Astrocyte (in vitro differentiated cells and primary cell): ENCODE measurements at places on chromosomes 1 and 21. TPM values are rescaled to one million over a fixed set of nuclear protein-coding genes. Genes with fewer than 3 reads are reported as not detected.

DNA sequence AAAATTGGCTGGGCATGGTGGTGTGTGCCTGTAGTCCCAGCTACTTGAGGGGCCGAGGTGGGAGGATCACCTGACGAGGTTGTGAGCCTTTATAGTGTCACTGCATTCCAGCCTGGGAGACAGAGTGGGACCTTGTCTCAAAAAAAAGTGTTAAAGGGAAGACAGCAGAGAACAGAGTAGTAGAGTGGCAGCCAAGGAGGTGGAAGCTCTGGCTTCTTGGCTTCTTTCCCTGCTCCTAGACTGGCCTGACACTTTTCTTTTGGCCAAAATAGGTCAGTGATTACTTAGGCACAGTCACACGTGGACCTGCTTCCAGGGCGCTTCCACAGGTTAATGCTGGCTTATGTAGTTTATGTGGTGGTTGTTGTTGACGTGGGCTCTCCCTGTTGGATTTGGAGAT lies 3.2 kb downstream of the DIP2A start:
- DNase-seq = no peak
- H3K36me3 ChIP-seq = peaks cover 4% of the 10 kb centered on the region
- H3K4me1 ChIP-seq = peaks cover 16% of the 10 kb centered on the region
- H3K27me3 ChIP-seq = no peaks in the 10 kb centered on the region
- H3K4me3 ChIP-seq = no peak overlapping the region

GRCh38 chr1:58932859-58933598 lies 149.2 kb upstream of the JUN start:
- H3K36me3 ChIP-seq = no peaks in the 10 kb centered on the region
- no peaks in the 10 kb centered on the region for H3K27me3 ChIP-seq
- H3K4me3 ChIP-seq = no peak overlapping the region
- DNase-seq = peak; percentile 83

DNA sequence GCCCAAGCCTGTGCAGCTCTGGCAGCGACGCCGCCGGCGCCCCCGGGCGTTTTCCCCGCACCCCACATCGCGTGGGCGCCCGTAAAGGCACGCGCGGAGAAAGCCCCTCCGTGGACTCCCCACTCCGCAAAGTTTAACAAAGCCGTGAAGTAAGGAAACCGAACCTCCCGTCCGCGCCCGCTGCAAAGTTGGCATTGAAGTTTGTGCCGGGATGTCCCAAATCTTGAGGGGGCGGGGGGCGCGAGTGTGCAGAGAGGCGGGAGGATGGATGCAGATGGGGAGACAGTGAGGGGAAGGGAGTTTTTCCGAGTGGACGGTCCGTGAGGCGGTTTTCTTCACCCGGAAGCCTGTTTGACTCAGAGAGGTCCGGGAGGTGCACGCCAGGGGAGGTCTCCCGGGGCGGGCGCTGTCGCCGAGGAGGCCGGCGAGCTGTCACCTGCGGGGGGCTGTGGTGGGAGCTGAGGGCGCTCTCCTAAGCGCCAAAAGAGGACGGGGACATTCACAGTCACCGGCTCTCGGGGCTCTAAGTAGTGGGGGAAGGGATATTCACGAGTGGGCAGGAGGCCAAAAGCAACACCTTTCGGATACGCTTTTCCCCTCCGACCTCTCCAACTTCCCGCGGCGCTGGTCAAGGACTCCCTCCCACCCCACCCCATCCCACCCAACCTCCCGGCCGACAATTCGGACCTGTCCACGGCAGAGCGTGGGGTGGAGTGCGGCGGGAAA lies 1.3 kb downstream of the WLS start:
- H3K27me3 ChIP-seq = no peaks in the 10 kb centered on the region
- H3K4me3 ChIP-seq = peak overlapping the region; percentile 100
- H3K4me1 ChIP-seq = peaks cover 13% of the 10 kb centered on the region
- peak overlapping the region; percentile 79 for H3K27ac ChIP-seq
- DNase-seq = no peak
- H3K36me3 ChIP-seq = no peaks in the 10 kb centered on the region

GRCh38 chr1:116878804-116879477 lies 30.8 kb upstream of the PTGFRN start:
- H3K27ac ChIP-seq = peak overlapping the region; percentile 81
- H3K4me3 ChIP-seq = peak overlapping the region; percentile 54
- DNase-seq = peak; percentile 75
- no peaks in the 10 kb centered on the region for H3K36me3 ChIP-seq

DNA sequence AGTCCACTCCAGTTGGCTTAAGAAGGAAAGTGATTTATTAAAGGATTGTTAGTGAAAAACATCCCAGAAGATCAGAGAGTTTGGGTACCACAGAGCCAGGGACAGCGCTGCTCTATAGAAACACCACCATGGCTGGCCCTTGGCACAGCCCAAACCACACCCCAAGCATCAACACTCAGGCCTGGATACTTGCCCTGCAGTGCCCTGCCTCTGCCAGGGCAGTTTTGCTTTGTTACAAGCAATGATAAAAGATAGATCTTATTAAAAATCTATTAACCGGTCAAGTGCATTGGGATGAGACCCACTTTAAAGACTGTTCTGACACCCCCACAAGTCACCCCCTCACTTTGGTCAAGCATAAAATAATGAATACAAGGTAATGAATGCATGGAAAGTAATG lies 56.6 kb downstream of the KIF21B start:
- H3K36me3 ChIP-seq = no peaks in the 10 kb centered on the region
- H3K27ac ChIP-seq = no peak overlapping the region
- no peak overlapping the region for H3K4me3 ChIP-seq
- H3K4me1 ChIP-seq = no peaks in the 10 kb centered on the region

GRCh38 chr21:42145569-42146272 lies 73.2 kb upstream of the ABCG1 start:
- H3K27me3 ChIP-seq = peaks cover 7% of the 10 kb centered on the region
- no peak overlapping the region for H3K27ac ChIP-seq
- H3K4me3 ChIP-seq = no peak overlapping the region
- no peaks in the 10 kb centered on the region for H3K36me3 ChIP-seq

Gene INKA2
- total RNA-seq = 7.3 and 12.6 TPM in 2 replicates

Gene MTARC2
- total RNA-seq = 3.1 and 3.9 TPM in 2 replicates

Gene SGIP1
- 4.4 and 8.8 TPM in 2 replicates for total RNA-seq

Gene DCDC2B
- not detected in 2 replicates for total RNA-seq

Gene OR2L3
- not detected in 2 replicates for total RNA-seq

Gene NID1
- 73.0 and 76.8 TPM in 2 replicates for total RNA-seq

Gene ZYG11A
- 0.24 and 0.30 TPM in 2 replicates for total RNA-seq

Gene CELA2B
- not detected in 2 replicates for total RNA-seq
